Activated CD4-positive, CD25-positive, alpha-beta regulatory T cell treated with anti-CD3 and anti-CD28 coated beads, Interleukin-2, amount 50 U/mL, for 24 hours (primary cell): ENCODE measurements at places on chromosomes 1 and 21.
A peak's percentile ranks its signal among the peaks of the same experiment; 100 is the strongest.

DNA sequence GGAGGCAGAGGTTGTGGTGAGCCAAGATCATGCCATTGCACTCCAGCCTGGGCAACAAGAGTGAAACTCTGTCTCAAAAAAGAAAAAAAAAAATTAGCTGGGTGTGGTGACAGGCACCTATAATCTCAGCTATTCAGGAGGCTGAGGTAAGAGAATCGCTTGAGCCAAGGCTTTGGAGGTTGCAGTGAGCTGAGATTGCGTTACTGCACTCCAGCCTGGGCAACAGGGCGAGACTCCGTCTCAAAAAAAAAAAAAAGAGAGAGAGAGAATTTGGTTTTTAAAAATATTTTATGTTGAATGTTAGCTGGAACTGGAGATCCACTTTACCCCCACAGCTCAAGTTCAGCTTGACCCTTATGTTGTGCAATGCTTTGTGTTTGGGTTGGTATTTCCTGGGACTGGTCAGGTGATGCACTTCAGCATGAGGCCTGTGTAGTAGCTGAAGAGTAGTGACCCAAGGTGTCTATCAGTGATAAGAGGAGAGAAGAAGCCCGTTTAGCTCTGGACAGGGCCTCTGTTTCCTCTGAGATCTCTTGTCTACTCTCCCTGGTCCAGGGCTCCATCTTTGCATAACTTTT lies 36.8 kb upstream of the MACF1 start:
- ATAC-seq: no peak

GRCh38 chr1:3816331-3817137 lies 20.2 kb upstream of the LRRC47 start:
- no peak for ATAC-seq

GRCh38 chr21:38839328-38840286 lies 33.9 kb downstream of the ETS2 start:
- ATAC-seq: peak; percentile 43

GRCh38 chr1:56036479-56036878 lies 542.9 kb downstream of the PLPP3 start:
- no peak for ATAC-seq

DNA sequence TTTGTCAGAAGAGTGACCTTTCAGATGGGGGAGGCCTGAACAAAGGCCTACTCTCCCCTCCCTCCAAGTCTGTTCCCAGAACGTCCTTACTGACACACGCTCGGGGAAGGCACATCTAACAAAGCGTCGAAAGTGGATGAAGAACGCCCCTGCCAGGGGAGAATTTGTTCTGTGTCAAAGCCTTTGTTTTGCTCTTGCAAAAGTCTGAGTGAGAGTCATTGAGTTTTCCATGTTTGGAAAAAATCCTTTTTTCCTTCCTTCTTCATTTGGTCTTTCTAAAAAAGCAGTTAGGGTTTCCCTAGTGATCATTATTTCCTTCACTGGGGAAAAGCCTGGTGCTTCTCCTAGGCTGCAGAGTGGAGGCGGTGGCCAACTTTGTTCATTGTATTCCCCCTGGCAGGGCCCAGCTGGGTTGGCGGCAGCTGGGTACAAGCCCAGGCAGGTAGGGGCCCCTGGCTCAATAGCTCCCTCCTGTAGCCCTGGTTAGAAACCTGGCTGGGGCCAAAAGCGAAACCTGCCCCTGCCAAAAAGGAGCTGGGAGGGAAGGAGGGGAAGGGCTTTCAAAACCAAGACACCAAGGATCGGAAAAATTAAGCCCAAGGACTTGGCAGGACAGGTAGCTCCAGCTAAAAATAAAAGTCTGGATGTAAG lies 81.1 kb downstream of the ITPKB start:
- ATAC-seq: no peak

DNA sequence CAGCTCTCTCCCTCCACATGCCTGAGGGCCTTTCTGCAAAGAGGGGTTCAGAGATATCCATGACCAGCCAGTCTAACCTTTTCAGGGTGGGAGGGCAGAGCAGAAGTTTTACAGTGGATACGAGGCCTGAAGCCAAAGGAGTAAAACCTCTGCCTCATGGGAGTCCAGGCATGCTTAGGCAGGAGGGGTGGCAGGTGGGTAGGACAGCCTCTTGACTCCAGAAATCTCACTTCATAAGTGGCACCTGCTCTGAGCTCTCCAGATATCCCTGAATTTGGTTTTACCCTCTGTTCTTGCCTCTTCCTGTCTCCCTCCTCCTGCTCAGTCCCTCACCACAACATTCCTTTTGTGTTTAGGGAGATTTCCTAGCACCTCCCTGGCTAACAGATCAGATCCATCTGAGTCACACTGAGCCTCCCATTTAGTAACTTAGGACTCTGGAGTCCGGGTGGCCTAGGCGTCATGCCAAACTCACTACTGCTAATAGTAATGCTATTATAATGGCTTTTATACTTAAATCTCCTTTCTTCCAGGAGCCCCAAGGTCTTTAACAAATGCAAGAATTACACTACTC lies 201.0 kb downstream of the HS2ST1 start:
- no peak for ATAC-seq

DNA sequence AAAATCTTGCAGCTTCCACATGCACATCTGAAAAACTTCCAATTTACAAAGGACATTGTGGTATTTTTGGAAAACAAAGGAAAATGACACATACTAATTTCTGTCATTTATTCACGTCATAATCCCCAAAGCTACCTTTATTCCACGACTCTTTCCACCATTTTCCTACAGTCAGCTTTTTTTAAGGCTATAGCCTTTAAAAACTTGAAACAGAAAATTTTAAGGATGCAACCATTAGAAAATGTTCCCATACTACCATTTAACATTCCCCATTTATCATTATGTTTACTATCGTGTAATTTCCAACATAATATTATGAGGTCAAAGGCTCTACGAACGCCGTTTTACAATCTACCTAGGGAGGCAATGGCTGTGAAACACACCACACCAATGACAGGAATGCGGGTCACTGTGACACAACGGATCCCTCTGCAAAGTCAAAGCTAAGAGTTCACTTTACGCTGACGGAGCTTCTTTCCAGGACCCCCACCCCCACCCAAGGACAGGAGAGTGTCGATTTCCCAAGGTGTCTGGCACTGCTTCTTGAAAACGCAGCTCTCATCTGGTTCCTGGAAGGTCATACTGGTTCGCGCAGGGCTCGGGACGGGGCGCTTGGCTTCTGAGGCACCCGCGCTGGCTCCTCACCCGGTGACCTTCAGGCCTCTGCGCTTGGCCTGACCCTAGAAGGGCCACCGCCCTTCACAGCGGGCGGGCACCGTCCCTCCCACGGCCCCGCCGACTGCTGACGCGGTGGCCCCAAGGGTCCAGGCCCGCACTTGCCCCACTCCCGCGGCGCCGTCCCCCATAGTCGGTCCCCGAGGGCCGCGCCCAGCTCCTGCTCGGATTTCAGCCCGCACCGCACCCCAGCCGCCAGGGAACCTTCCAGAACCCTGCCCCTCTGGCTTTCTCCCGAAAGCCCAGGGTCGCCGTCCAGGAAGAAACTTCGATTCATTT lies 50.5 kb upstream of the ATF3 start:
- ATAC-seq: peak; percentile 36

DNA sequence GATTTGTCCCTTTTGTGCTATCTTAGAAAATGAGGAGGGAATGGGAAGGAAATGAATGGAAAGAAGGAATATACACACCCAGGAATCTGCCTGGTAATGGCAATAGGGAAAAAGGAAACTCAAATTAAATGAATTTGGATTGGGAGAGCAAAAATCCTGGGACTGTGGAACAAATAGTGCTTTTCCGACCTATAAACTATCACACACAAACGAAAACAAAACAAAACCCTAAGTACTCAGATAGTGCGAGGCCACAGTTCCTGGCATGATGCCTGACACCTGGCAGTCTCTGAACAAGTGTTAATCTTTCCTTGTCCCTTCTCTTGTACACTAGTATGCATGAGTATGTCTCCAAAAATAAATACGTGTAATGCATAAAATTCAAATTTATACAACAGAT lies 319.8 kb upstream of the SPAG17 start:
- no peak for ATAC-seq

- no peak for ATAC-seq
These were observed 7.7 kb downstream of the PM20D1 start for GRCh38 chr1:205842229-205842628.

- no peak for ATAC-seq
These were observed 61.3 kb downstream of the ROR1 start for GRCh38 chr1:63835128-63835527.

DNA sequence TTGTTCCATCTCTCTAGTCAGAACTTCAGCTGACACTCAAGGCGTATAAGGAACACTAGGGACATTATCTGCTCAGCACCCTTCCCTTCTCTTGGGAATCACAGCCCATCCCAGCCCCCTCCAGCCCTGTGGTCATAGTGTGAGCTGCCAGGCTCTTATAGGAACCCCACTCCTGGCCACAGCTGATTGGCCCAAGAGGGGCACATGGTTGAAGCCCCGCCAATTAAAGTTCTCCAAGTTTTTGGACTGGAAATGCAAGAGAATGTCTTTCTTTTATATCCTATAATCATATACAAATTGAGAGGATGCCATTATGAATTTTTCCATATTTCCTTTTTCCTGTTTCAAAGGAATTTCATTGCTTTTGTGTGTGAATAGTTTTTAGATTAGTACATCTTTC lies 40.7 kb downstream of the FOXO6 start:
- ATAC-seq: no peak

GRCh38 chr21:45306832-45307571 lies 19.3 kb upstream of the POFUT2 start:
- no peak for ATAC-seq

- no peak for ATAC-seq
These were observed 15.6 kb upstream of the C21orf91 start for GRCh38 chr21:17834639-17835354.

GRCh38 chr1:67898033-67898726 lies 64.9 kb upstream of the GNG12 start:
- ATAC-seq: no peak

DNA sequence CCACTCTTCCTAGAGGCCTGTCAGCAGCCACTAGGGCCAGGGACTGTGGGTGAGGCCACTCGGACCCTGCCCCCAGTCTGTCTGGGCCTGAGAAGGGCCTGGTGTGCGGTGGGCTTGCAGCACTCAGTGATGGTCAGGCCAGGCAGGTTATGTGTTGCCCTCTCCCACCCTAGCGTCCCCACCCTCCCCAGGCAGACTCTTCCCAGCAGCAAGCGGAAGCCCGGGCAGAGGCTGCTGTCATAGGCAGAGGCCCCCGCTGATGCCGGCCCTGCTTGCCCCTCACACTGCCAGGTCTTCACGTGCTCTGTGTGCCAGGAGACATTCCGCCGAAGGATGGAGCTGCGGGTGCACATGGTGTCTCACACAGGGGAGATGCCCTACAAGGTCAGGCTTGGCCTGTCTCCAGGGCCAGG lies 6.6 kb downstream of the ZBTB48 start:
- ATAC-seq: no peak
